Tibial nerve (tissue), 4 donors: ENCODE measurements at places on chromosomes 12 and 14.
A peak's percentile ranks its signal among the peaks of the same experiment; 100 is the strongest.

- no peak for DNase-seq
These were observed 33.9 kb downstream of the TMEM19 start for GRCh38 chr12:71719647-71720370.

DNA sequence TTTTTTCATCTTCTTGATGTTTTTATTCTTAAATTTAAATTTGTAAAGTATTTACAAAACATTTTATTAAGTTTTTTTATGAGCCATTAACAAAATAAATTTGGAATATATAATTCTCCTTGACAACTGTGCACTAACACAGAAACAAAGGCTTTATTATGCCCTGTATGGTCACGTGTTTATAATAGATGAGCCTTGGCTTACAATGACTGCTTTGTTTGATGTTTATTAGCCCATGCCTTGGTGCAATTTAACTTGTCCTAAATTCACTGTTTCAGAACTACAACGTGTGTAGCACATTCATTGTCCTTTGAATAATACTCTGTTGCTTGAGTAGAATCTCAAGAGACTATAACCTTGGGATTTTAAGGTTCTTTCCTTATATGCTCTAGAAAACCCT, 59.8 kb downstream of the CNTN1 start:
- no peak for DNase-seq

DNA sequence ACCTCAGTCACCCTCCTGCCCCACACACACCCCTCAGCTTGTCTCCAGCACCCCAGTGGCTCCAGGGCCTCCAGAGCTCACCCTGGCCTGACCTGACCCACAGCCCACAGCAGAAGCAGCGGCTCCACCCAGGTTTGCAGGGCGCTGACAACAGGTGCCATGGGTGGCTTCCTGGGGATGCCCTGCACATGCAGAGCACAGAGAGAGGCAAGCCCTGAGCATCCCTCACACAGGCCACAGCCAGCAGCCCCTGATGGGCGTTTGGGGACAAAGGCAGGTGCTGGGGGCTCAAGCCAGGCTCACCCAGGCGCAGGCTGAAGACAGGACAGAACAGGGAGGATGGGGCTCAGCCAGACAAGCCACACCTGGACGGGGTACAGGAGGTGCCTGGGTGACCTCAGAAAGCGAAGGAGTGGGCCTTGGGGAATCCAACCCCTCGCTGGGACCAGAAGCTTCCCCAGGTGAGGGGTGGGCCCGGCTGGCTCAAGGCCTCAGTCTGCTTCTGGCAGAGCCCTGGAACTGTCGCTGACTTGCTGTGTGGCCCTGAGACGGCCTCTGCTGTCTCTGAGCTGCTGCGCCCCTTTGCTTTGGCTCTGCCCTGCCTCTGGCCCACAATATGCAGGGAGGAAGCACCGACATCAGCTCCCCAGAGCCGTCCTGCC, 10.6 kb downstream of the ARL6IP4 start:
- DNase-seq, result no peak

DNA sequence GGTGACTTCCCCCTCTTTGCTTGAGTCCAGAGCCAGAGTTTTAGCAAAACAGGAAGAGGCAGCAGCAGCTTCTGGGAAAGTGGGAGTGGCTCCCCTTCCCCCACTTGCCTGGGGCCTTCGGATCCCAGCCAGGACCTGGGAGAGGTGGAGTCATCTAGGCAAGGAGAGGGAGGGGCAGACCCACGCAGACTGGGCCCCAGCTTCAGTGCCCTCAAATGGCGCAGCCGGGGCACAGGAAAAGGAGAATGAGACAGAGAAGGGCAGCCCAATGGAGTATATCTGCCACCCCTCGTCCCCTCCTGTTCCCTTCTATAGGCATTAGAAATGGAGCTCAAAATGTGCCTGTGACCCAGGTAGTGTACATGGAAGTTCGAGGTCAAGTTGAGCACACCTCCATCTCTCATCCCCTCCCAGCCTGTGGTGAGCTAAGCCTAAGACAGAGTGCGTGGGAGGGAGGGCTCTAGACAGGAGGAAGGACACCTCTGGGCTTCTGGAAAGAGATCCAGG, 9.3 kb upstream of the HDAC7 start:
- DNase-seq, result peak; percentile 79

DNA sequence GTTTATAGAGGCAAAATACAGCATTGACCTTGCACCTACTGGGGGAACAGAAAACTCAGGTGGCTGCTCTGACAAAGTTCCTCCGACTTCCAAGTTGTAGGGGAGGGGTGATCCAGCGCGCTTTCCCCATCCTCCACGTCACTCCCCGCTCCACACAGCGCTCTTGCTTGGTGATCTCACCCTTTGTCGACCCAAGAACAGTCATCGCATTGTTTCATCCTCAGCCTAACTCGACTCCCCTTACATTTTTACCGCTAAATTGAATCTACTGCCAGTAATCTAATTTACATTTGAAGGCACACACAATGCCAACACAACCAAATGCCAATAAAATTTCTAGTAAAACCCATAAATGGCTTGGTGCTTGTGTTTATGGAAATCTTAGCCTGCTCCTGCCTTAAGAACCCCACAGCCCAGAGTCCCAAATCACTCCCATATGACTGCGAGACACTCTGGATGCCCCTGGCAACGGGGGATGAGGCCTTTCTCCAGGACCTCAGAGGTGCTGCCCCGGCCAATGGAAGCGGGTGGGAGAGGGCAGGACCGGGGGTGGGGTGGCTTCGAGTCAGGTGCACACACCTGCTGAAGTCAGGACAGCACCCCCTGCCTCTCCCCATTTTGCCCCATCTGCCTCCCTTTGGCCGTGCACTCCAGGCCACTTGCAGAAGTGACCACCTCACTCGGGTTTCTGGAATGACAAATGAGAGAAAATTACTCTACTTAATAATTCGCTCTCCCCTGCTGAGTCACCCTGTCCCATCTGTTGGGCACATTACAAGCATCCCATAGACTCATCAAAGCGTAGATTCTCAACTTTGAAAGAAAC, 98.2 kb upstream of the GSC start:
- no peak for DNase-seq

- DNase-seq, result no peak
These were observed 164.2 kb downstream of the ALG10 start for GRCh38 chr12:34186492-34186891.

DNA sequence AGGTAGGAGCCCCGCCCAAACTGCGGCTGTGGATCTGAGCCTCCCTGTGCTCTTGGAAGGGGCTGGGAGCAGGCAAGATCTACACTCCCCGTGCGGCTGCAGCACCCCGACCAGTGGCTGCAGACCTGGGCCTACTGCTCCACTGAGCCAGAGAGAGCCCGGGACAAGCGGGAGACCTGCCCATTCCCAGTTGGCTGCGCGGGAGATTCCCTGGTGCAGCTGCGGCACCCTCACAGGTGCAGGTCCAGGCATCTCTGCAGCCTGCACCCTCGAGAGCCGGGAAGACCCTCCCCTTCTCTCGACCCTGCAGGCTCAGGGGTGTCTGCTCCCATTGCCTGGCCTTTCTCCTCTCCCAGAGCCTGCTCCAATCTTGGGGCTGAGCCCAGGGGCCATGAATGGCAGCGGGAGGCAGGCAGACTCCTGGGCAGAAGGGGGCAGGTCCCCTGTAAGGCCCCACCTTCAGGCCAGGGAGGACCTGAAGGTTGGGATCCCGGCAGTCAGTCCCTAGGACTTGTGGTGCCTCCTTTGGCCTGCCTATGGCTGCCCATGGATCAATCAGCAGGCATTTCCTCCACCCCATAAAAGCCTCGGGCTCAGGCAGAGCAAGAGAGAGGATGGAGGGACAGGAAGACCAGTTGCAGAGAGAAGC, 8.8 kb upstream of the A2M start:
- no peak for DNase-seq

GRCh38 chr12:78209846-78210505, 379.3 kb downstream of the NAV3 start:
- no peak for DNase-seq

- DNase-seq, result no peak
These were observed 3.7 kb upstream of the MAPKAPK5 start for GRCh38 chr12:111838353-111838752.

GRCh38 chr12:6280053-6280469, 30.4 kb upstream of the PLEKHG6 start:
- DNase-seq, result peak; percentile 54

GRCh38 chr12:24366514-24366913, 417.0 kb upstream of the SOX5 start:
- DNase-seq, result no peak

DNA sequence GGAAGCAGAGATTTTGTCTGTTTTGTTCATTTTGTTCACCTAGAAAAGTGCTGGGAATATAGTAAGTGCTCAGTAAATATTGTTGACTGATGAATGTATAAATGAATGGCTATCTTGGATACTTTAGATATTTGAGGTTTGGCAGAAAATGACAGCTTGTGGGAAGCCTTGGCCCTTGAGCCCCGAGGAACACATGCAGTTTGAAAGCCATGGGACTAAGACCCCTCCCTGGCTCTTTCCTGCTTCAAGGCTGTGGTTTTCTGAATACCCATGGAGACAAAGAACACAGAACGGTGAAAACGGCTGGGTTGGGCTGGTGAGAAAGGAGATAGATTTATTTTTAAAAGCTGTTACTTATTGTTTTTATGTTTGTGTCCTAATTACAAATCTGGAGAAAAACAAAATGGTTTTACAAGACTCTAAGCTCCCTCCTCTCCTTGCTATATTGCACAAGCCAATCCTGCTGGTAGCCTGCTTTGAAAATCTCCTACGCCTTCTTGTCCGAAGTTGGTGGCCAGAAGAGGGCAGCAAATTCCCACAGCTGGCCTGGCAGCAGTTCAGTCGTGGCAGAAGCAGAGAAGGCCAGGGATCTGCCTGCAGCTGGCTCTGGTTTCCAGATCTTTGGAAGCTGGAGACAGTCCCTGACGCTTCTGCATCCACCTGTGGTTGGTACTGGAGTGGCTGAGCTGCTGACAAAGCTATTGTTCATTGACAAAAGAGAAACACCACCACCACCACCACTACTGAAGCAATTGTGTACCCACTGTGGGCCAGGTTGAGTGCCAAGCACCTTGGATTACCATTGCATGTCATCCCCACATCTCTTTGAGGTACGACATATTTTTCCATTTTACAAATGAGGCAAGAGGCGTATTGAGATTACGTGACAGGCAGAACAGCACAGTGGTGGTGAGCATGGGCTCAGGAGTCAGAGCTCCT, 5.2 kb upstream of the KRT85 start:
- peak; percentile 71 for DNase-seq

- no peak for DNase-seq
These were observed 6.0 kb downstream of the TGM1 start for GRCh38 chr14:24256960-24257359.

DNA sequence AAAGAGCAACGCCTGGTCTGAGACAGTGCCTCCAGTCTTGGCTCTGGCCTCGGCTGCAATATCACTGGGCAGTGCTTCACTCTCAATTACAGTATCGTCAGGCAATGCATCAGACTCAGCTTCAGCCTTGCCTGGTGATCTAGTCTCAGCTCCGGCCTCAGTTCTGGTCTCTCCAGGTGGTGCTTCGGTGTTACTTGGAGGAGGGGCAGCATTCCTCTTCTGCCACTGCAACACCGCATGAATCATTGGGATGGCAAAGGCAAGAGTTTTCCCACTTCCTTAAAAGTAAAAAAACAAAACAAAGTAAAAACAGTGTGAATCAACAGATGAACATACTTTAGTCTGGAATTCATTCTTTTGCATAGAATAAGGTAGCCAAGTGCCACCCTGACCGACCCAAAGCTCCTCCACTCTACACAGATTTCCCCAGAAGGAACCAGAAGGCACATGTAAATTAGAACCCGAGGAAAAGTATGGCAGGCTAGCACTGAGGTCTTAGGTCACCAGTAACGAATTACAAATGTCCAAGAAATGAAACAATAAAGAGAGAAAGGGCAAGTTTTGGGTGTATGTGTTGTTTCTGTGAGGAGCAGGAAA, 18.6 kb downstream of the DDX24 start:
- no peak for DNase-seq

DNA sequence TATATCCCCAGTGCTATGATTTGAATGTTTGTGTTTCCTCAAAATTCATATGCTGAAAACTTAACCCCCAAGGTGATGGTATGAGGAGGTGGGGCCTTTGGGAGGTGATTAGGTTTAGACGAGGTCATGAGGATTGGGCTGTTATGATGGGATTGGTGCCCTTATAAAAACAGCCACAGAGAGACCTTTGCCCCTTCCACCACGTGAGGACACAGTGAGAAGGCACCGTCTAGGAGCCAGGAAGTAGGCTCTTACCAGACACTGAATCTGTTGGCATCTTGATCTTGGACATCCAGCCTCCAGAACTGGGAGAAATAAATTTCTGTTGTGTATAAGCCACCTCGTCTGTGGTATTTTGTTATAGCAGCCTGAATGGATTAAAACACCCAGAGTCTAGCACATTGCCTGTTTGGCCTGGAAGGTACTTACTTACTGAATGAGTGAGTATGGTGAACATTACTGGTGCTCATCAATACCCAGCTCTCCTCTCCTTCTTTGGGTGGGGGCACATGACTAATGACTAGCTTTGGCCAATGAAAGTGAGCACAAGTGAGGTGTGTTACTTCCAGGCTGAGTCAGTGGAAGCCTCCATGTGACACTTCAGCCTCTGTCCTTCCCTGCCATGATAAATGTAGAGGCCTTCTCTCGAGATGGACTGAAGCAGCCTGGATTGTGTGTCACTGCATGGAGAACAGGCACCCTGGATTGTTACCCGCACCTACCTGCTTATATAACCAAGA, 72.4 kb upstream of the CHST11 start:
- DNase-seq, result no peak

GRCh38 chr14:91774140-91775096, 42.5 kb upstream of the CATSPERB start:
- DNase-seq, result no peak

DNA sequence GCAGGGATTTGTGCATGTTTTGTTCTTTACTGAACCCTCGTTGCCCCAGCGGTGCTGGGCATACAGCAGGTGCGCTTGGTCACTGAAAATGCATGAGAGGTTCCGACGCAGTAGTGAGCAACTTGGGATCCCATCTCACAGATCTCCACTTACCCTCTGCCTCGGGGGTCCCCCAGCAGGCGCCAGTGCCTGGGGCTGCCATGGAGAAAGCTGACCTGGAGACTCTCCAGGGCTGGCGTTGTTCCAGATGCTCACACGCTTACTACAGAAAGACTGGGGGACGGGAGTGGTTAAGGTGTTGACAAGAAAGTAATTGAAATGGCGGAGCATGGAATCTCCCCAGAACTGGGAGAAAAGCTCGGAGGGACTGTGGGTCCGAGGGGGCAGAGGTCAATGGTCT, 14.2 kb downstream of the GLT1D1 start:
- DNase-seq, result no peak

GRCh38 chr12:26623136-26623535, 209.9 kb downstream of the ITPR2 start:
- DNase-seq, result no peak

DNA sequence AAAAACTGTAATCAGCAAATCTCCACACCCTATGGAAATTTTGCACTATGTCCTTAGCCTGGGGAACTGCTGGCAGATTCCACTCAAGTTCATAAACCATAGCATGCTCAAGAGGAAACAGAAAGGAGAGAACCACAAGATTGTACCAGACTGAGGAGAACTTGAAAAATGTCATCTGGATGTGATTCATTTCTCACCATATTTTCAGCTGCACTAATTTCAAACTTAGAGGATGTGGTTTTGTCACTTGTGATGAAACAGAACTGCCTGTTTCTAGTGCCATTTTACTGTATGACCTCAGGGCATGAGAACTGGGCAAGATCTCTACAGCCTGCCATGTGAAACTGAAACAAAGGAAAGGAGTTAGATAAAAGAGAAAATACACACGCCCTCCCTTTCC, 1493.1 kb upstream of the FLRT2 start:
- no peak for DNase-seq

- DNase-seq, result no peak
These were observed 3.8 kb downstream of the KRT82 start for GRCh38 chr12:52402377-52402776.
